ENCODE measurements at places on chromosomes 16 and 17.

GRCh38 chr16:61879-62281, 8.3 kb downstream of the SNRNP25 start:
- DNase-seq: no peak

- peak; percentile 81 for DNase-seq
Observed at GRCh38 chr17:49218941-49219913, 8.7 kb downstream of the ABI3 start.

DNA sequence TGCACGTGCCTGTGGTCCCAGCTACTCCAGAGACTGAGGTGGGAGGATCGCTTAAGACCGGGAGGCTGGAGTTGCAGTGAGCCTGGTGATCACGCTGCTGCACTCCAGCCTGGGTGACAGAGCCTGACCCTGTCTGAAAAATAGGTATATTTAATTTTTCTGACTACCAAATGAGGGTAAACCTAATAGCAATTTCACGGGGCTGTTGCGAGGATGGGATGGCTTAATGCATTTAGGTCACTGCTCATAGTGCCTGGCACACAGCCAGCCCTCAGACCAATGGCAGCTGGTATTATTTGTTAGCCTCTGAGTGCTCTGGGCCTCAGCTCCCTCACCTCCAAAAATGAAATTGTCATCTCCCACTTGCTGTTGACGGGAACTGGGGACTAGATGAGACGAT, 5.9 kb upstream of the CDIP1 start:
- DNase-seq: no peak

DNA sequence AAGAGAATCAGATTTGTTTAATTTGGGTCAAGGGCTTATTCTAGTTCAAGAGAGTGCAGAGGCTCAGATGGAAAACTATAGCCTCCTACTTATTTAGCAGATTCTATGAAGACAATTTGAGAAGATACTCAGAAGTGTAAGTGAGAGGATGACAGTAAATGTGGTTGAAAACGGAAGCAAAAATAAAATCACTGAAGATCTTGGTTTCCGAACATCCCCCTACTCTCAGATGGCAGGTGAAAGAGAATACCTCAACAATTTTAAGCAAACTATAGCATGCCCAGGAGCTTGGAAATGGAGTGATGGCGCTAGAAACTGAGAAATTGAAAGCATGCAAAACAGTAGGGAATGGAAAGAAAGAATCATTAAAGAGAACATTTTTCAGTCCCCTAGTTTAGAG, 705.5 kb upstream of the CDH8 start:
- no peak for DNase-seq
